ENCODE measurements at places on chromosomes 3 and 15.

DNA sequence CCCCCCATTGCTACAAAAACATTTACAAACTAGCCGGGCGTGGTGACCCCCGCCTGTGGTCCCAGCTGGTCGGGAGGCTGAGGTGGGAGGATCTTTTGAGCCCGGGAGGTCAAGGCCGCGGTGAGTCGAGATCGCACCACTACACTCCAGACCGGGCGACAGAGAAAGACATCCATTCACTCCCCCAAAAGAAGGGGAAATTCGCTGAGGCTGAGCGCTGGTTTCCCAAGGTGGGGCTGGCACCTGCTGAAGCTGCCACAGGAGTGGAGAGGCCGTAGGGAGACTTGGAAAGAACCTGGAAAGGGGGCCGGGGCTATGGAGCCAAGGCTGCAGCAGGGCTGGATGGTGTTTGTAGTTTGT, 732 bp upstream of the CRTC3 start:
- DNase-seq, result no peak

GRCh38 chr3:27025718-27026117, 343.5 kb downstream of the NEK10 start:
- no peak for DNase-seq

GRCh38 chr3:6229778-6230410, 631.0 kb upstream of the GRM7 start:
- DNase-seq, result no peak

GRCh38 chr3:132435911-132436425, 18.7 kb downstream of the DNAJC13 start:
- DNase-seq, result no peak

DNA sequence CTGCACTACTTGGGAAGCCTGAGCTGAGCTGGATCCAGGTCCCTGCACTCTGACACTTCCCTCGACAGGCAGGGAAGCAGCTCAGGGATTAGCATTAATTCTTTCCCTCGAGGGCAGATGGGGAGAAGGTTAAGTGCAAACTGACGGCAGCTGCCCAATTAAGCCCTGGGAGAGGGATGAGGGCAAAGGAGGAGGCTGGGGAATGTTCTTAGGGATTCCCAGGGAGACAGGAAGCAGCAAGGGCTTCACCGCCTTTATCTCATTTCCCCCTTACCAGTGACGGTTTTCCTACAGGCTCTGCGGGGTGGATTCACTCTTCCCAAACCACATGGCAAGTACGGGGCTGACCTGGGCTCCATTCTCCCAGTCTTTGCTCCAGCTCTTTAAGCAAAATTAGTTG, 519.0 kb upstream of the PROK2 start:
- DNase-seq, result no peak

DNA sequence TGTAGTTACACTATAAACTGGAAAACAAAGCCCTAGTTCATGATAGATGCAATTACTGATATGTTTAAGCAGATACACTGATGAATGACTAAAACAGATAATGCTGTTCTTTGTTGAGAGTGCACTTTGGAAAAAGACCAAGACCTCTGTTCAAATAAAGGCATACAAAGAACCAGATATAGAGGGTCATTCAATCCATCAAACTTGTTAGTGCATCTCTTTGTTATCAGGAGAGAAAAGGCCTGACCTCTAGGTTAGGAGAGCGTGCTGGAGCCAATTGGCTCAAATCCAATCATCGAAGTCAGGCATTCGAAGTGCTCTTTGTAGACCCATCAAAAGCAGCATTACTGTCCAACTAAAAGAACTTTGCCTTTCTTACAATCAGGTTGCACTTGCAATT, 124.2 kb downstream of the TFG start:
- no peak for DNase-seq

- no peak for DNase-seq
Observed at GRCh38 chr3:54575618-54575960, 352.3 kb downstream of the LRTM1 start.

DNA sequence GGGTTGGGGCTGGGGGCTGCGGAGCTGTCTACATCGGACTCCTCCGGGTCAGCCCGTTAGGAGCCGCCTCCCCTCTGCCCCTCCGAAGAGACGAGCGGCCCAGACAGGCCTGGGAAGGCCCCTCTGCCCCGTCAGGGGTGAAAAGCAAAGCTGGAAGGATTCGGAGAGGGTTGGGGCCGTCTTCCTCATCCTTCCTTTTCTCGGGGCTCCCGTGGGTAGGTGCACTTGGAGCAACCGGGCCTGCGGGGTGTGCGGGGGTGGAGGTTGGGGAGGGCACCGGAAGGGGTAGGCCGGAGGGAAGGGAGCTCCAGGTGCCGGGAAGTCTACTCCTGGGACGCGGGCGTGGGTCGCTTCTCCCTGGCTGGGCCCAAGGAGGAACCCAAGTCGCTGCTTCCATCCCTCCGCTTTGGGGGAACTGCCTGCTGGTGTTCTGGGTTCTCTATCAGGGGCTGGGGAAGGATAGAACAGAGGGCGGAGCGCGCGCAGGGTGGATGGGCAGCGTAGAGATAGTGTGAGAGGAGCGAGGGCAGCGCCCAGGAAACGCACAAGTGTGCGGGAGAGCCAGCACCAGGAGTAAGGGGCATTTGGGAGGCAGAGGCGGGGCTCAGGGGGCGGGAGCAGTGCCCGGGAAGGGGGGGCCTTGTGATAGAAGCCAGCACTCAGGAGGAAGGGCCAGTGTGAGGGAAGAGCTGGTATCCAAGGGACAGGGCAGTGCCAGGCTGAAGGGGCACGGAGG, 590 bp downstream of the POLR2H start:
- no peak for DNase-seq

GRCh38 chr3:14222457-14222856, 43.8 kb downstream of the LSM3 start:
- DNase-seq, result no peak

DNA sequence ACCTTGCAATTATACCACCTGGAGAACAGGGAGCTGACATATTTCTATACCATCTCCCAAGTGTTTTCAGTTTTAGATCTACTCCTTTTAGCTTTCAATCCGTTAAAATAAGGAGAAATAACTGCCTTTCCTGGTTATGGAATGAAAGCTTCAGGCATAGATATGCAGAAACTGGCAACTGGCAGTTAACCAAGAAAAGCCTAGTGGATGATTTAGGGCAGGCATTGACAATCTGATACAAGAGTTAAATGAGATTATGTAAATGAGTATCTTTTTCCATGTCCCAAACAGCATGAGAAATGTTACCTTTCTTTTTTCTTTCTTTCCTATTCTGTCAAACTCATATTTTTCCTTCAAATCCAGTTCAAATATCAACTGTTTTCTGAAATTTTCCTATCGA, 689.1 kb upstream of the DPPA4 start:
- no peak for DNase-seq
